Neuronal stem cell (in vitro differentiated cells): ENCODE measurements at places on chromosomes 7 and 10.

- no peak for DNase-seq
Observed at GRCh38 chr7:75915416-75916156, 631 bp downstream of the POR start.

GRCh38 chr10:102352066-102352715 lies 43.3 kb upstream of the NFKB2 start:
- peak; percentile 68 for DNase-seq

DNA sequence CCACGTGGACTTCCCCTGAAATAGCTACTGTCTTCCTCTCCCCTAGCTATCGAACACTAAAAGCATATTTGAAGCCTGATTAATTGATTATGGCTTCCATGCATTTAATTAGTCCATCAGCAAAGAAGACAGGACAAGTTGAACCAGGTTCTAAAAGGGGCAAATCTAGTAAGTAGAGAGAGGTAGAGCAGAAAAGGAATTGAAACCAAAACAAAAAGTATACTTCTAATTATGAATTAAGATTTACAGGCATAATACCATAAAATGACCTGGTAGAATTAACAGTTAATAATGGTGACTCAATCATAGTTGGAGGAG lies 393 bp upstream of the DNAJC1 start:
- DNase-seq: no peak

GRCh38 chr7:18835001-18835690 lies 282.3 kb downstream of the TWIST1 start:
- DNase-seq: no peak

DNA sequence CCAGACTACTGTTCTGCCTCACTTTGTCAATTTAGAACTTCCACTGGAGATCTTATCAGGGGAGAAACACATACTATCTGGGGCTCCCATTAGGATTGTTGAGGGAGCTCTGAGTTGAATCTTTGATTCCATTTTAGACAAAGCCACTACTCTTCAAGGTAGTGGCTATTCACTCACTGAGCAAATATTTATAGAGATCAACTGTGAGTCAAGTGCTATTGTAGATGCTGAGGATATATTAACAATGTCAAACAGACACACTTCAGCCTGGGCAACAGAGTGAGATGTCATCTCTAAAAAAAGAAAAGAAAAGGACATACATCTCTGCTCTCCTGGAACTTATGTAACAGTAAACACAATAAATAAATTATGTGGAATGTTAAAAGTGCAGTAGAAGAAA lies 315.3 kb downstream of the PTEN start:
- DNase-seq: no peak

DNA sequence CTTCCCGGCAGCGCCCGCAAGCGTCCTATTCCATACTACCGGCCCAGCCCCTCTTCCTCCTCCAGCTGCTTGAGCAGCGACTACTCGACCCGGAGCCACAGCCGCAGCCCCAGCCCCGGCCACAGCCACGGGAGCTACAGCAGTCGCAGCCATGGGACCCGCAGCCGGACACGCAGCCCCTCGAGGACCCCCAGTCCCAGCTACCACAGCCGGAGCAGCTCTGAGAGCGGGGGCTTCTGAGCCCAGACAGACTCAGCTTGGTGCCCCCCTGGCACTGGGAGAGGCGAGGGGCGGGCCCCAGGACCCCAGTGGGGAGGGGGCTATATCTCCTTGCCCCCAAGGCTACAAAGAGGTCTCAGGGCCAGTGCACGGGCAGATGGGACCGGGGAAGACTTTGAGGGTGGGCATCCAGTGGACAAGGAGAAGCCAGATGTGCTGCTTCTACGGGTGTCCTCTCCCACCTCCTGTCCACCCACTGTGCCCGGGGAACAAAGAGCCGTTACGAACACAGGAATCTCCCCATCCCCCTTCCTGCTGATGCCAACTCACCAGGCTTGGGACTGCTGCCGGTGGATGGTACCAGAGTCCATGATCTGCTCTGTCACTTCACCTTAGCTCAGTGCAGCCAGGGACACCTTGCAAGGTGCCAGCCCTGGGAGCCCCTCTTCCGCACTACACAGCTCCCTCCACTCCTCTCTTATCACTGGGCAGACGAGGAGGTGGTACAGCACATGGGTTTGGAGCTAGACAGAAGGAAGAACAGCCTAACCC lies 16.7 kb upstream of the HSPB1 start:
- no peak for DNase-seq

DNA sequence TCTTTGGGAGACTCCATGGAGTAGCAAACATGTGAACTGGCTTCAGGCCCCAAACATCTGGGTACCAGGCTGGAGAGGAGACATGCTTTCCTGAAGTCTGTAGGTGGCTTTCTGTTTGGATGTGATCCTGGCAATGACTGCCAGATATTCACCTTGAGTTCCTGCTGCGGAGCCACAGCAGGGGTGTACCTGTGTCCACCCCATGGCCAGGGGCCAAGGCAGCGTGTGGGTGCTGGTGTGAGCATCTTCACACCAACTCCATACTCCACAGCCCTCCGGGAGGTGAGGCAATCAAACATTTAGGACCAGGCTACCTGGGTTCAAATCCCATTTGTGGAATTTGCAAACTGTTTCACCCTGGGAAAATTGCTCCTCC lies 113.0 kb downstream of the ADCY1 start:
- DNase-seq: no peak
